Effector memory CD4-positive, alpha-beta T cell (primary cell): ENCODE measurements at places on chromosomes 1 and 21.
A peak's percentile ranks its signal among the peaks of the same experiment; 100 is the strongest.

DNA sequence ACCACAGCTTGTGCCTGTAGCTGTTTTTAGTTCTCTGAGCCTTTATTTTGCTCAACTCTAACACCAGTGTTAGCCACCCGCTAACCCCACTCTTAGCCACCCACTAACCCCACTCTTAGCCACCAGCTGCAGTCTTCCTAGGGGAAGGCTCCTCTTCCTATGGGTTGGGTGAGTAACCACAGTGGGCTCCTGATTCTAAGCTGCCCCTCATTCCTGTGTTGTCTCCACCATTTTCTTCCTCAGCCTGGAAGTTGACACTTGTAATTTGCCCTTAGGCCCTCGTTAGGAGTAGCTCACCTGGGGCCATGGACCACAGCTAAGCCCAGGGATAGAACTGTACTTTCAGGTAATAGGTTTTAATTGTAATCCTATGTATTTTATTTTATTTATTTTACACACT lies 782.9 kb upstream of the TPTE start:
- H3K4me3 ChIP-seq, result no peak overlapping the region
- H3K27ac ChIP-seq, result no peak overlapping the region
- H3K4me1 ChIP-seq, result no peaks in the 10 kb centered on the region
- no peak for DNase-seq
- no peaks in the 10 kb centered on the region for H3K27me3 ChIP-seq

DNA sequence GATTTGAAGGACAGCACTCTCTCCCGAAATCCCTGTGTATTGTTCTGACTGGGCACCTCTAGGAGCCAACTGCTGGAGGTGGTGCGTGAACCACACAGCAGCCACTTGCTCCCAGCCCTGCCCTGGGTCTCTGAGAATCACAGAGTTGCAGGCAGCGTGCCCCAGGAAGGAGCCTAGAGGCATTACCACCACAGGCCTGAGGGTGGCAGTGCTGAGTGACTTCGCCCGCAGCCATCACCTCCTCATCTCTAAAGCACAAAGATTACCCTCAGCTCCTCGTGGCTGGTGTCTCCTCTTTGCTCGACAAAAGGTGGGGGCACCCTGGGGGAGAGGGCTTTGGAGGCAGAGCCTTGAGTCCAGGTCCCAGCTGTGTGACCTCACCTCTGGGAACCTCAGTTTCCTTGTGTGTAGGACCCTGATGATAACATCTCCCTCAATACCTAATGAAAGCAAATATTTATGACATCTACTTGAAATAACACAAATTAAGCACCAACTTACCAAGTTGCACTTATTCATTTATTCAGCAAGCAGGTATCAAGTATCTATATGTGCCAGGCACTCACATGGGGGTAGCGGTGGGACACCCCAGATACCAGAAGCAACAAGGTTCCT lies 86.3 kb downstream of the VWA5B1 start:
- DNase-seq, result peak; percentile 16
- no peaks in the 10 kb centered on the region for H3K36me3 ChIP-seq
- no peaks in the 10 kb centered on the region for H3K27me3 ChIP-seq
- no peaks in the 10 kb centered on the region for H3K4me1 ChIP-seq
- H3K4me3 ChIP-seq, result no peak overlapping the region

DNA sequence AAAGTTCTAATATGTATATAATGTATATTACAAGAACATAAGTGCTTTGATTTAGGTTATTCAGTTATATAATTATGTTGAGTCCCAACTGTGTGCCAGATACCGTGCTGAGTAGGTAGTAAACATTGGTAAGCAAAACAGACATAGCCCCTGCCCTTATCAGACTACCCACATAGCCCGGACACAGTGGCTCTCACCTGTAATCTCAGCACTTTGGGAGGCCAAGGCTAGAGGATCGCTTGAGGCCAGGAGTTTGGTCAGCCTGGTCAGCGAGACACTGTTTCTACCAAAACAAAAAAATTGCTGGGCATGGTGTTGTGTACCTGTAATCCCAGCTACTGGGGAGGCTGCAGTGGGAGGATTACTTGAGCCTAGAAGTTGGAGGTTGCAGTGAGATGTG lies 30.7 kb downstream of the RNF11 start:
- DNase-seq, result no peak
- peaks cover 6% of the 10 kb centered on the region for H3K4me1 ChIP-seq
- H3K27ac ChIP-seq, result no peak overlapping the region

- H3K4me3 ChIP-seq, result no peak overlapping the region
- no peaks in the 10 kb centered on the region for H3K4me1 ChIP-seq
- H3K36me3 ChIP-seq, result no peaks in the 10 kb centered on the region
These were observed 164.9 kb downstream of the NFIA start for GRCh38 chr1:61247051-61247825.

DNA sequence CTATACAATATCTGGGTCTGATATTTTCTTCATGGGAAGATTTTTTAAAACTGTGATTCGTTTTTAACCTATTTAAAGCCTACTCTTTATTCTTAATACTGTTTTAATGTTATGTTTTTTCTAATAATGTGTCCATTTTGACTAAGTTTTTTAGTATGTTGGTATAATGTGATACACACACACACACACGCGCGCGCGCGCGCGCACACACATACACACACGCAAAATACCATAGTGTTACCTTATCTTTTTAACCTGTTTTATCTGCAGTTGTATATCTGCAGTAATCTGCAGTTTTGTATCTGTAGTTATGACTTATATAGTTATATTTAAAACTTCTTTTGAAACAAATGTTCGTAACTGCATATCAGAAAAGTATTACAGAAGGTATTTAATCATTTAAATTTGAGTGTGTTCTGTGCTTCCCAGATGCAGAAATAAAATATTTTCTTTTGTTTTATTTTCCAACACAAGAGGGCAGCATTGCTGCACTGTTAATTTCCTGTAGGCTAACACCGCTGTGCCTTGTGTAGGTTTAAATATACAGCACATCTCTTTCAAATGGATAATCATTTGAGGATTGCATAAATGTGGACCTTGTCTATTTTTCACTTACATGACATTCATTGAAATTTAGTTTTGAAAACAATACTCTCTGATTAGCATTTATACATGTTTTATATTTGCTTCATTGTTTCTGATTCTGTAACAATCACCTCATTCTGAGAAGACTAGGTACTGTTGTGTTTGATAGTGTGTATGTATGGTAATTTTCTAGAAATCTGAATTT lies 166.1 kb downstream of the PDE4B start:
- H3K4me1 ChIP-seq, result no peaks in the 10 kb centered on the region
- H3K27me3 ChIP-seq, result no peaks in the 10 kb centered on the region
- DNase-seq, result peak; percentile 5
- no peak overlapping the region for H3K27ac ChIP-seq
- no peaks in the 10 kb centered on the region for H3K36me3 ChIP-seq
- H3K4me3 ChIP-seq, result no peak overlapping the region

- no peaks in the 10 kb centered on the region for H3K4me1 ChIP-seq
- no peaks in the 10 kb centered on the region for H3K36me3 ChIP-seq
- H3K27ac ChIP-seq, result no peak overlapping the region
- H3K4me3 ChIP-seq, result no peak overlapping the region
- no peaks in the 10 kb centered on the region for H3K27me3 ChIP-seq
- DNase-seq, result no peak
These were observed 46.6 kb downstream of the TOR3A start for GRCh38 chr1:179128520-179128919.

GRCh38 chr1:1093610-1093943 lies 19.5 kb upstream of the RNF223 start:
- H3K27ac ChIP-seq, result no peak overlapping the region
- no peaks in the 10 kb centered on the region for H3K36me3 ChIP-seq

- no peak overlapping the region for H3K4me3 ChIP-seq
- no peak for DNase-seq
- no peaks in the 10 kb centered on the region for H3K36me3 ChIP-seq
- H3K27me3 ChIP-seq, result no peaks in the 10 kb centered on the region
- no peak overlapping the region for H3K27ac ChIP-seq
These were observed 265.2 kb upstream of the VAMP3 start for GRCh38 chr1:7505771-7506453.

- no peaks in the 10 kb centered on the region for H3K36me3 ChIP-seq
- DNase-seq, result no peak
- no peak overlapping the region for H3K27ac ChIP-seq
- no peaks in the 10 kb centered on the region for H3K4me1 ChIP-seq
These were observed 35.4 kb downstream of the ADGRL2 start for GRCh38 chr1:81836007-81836626.

DNA sequence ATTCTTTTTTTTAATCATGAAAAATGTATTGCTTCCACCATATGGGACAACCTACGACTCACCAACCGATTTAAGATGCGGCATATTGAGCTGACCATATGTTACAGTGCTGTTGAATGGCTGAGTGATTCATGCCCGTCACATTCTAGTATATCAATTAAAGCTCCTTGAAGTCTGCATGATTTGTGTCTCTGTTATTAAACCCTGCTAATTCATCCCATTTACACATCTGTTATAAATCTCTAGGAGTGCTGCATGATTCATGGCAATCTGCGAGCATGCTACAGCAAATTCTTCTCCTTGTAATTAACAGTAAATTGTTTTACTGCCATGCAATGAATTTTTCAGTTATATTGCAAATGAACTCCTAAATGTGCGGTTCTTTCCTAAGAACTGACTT lies 239.8 kb downstream of the USH2A start:
- no peaks in the 10 kb centered on the region for H3K27me3 ChIP-seq
- H3K27ac ChIP-seq, result no peak overlapping the region
- no peaks in the 10 kb centered on the region for H3K4me1 ChIP-seq
- no peak overlapping the region for H3K4me3 ChIP-seq
- no peak for DNase-seq

DNA sequence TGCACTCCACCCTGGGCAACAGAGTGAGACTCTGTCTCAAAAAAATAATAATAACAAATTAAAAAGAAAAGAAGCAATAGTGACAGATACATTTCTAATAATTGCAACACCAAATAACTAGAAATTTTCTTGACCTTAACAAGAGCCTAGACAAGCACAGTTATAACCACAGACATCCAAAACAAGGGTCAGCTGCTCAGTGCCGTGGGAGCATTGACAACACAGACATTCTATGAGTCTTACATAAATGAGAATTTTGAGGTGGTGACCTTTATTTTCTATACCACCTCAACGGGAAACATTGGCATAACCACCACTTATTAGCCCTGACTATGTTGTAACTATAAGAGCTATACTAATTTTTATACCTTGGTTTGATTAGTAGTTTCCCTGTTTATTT lies 156.1 kb downstream of the NR5A2 start:
- DNase-seq, result no peak
- H3K4me3 ChIP-seq, result no peak overlapping the region
- H3K27me3 ChIP-seq, result peaks cover 4% of the 10 kb centered on the region
- H3K36me3 ChIP-seq, result no peaks in the 10 kb centered on the region
- no peak overlapping the region for H3K27ac ChIP-seq

DNA sequence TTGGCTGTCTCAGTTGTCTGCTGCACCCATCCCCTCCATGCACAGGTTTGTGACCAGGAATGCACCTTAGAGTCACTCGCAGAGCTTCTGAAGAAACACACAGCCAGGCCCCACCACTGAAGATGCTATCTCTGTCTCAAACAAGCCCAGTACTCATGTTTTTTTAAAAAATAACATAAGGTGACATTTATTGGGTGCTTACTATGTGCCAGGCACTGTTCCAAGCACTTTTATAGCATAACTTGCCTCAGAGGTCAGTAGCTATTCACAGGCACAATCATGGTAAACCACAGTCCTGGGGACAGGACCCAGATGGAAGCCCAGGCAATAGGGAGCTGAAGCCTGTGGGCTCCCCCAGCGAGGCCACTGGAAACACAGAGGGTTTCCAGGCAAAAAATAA lies 8.8 kb upstream of the ATP13A2 start:
- no peak overlapping the region for H3K4me3 ChIP-seq
- H3K4me1 ChIP-seq, result no peaks in the 10 kb centered on the region
- H3K27ac ChIP-seq, result no peak overlapping the region
- peaks cover 72% of the 10 kb centered on the region for H3K36me3 ChIP-seq

GRCh38 chr1:183432548-183432875 lies 14.3 kb upstream of the NMNAT2 start:
- H3K27ac ChIP-seq, result no peak overlapping the region
- no peaks in the 10 kb centered on the region for H3K4me1 ChIP-seq
- no peaks in the 10 kb centered on the region for H3K27me3 ChIP-seq

DNA sequence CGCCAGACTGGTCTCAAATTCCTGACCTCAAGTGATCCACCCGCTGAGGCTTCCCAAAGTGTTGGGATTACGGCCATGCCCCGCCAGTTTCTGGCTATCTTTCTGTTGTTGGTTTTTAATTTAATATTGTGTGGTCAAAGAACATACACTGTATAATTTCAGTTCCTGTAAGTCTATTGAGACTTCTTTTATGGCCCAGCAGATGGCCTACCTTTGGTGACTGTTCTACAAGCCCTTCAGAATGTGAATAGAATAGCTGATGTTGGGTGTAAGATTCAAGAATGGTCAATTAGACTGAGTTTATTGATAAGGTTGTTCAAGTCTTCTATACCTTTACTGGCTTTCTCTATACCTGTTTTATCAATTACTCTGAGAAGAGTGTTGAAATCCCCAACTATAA lies 10.7 kb downstream of the HES2 start:
- no peaks in the 10 kb centered on the region for H3K27me3 ChIP-seq
- no peak overlapping the region for H3K27ac ChIP-seq
- no peak overlapping the region for H3K4me3 ChIP-seq
- DNase-seq, result no peak

- H3K27me3 ChIP-seq, result no peaks in the 10 kb centered on the region
- no peak overlapping the region for H3K4me3 ChIP-seq
- peaks cover 6% of the 10 kb centered on the region for H3K36me3 ChIP-seq
- H3K4me1 ChIP-seq, result no peaks in the 10 kb centered on the region
- no peak for DNase-seq
These were observed 48.8 kb downstream of the RPS6KC1 start for GRCh38 chr1:213099682-213100399.

GRCh38 chr1:181296180-181296579 lies 187.1 kb upstream of the CACNA1E start:
- no peak overlapping the region for H3K27ac ChIP-seq
- H3K36me3 ChIP-seq, result no peaks in the 10 kb centered on the region
- H3K4me3 ChIP-seq, result no peak overlapping the region
- no peaks in the 10 kb centered on the region for H3K27me3 ChIP-seq

GRCh38 chr1:154190550-154190949 lies 1.4 kb downstream of the TPM3 start:
- H3K36me3 ChIP-seq, result no peaks in the 10 kb centered on the region
- DNase-seq, result no peak
- no peaks in the 10 kb centered on the region for H3K4me1 ChIP-seq
- H3K27me3 ChIP-seq, result no peaks in the 10 kb centered on the region
- H3K27ac ChIP-seq, result no peak overlapping the region

DNA sequence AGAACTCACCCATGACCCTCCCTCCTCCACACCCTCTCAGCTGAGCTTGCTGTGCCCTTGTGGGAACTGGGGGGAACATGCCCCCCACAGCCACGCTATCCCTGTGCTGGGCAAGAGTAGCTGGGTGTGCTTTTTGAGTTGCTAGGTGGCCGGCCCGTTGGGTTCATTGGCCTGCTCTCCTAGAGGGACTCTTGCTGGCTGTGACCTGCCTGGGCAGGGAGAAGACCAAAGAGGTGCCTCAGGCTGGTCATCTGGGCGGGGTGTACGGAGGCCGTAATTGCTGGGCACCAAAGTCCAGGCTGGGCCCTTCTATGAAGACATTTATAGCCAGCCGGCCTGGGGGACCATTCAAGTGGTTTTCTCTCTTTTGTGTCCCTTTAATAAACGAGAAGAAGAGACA lies 138.3 kb upstream of the ZBTB40 start:
- H3K27me3 ChIP-seq, result no peaks in the 10 kb centered on the region
- H3K4me1 ChIP-seq, result no peaks in the 10 kb centered on the region
- no peak overlapping the region for H3K4me3 ChIP-seq
- DNase-seq, result no peak
